Stimulated activated CD4-positive, alpha-beta T cell treated with anti-CD3 and anti-CD28 coated beads, TNF-alpha, amount 100 ng/mL, for 24 hours (primary cell): ENCODE measurements at places on chromosomes 6 and 20.
A peak's percentile ranks its signal among the peaks of the same experiment; 100 is the strongest.

DNA sequence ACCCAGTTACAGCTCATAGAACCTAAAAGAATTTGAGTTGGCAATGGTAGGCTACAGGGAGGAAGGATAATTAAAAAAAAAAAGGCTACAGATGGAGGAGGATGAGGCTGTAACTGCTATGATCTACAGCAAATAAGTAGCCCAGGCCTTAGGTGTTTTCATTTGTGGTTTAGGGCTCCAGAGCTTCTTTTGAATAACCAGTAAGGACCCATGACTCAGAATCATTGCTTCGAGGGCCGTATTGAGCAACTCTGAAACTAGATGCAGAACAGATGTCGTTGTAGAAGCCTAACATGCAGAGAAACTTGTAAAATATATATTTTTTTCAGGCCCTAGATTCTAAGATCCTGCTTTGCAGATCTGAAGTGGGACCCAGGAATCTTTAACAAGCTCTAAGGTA, 19.0 kb upstream of the ASIP start:
- DNase-seq: no peak

DNA sequence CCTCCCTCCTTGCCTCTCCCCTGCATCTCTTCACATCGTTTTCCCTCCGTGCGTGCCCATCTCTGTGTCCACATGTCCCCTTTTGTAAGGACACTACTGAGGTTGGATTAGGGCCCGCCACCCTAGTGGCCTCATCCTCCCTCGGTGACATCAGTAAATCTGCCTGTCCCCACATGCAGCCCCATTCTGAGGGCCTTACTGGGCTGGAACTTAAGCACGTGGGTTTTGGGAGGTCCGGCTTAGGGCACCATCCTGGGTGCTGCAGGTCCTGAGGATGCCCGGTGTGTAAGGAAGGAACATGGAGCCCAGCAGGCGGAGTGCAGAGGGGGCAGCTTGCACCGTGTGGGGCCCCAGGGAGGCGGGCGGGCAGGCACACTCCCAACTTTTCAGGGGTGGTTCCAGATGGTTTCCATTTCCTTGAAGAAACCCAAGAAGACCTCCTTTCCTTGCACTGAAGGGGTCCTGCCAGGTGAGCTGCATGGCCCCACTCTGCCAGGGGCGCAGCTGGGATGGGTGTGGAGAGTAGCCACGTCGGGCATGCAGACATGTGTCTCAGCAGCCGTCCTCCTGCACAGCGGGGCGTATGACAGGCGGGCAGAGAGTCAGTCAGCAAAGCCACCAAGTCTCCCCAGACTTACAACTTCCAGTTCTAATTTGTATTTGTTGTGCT, 329.9 kb downstream of the QKI start:
- DNase-seq: no peak

GRCh38 chr20:53783768-53784167, 190.1 kb upstream of the ZNF217 start:
- no peak for DNase-seq

- no peak for DNase-seq
Measured at GRCh38 chr20:29878281-29878741, 1379.2 kb upstream of the DEFB115 start.

GRCh38 chr6:24882295-24882694, 53.5 kb downstream of the RIPOR2 start:
- no peak for DNase-seq

DNA sequence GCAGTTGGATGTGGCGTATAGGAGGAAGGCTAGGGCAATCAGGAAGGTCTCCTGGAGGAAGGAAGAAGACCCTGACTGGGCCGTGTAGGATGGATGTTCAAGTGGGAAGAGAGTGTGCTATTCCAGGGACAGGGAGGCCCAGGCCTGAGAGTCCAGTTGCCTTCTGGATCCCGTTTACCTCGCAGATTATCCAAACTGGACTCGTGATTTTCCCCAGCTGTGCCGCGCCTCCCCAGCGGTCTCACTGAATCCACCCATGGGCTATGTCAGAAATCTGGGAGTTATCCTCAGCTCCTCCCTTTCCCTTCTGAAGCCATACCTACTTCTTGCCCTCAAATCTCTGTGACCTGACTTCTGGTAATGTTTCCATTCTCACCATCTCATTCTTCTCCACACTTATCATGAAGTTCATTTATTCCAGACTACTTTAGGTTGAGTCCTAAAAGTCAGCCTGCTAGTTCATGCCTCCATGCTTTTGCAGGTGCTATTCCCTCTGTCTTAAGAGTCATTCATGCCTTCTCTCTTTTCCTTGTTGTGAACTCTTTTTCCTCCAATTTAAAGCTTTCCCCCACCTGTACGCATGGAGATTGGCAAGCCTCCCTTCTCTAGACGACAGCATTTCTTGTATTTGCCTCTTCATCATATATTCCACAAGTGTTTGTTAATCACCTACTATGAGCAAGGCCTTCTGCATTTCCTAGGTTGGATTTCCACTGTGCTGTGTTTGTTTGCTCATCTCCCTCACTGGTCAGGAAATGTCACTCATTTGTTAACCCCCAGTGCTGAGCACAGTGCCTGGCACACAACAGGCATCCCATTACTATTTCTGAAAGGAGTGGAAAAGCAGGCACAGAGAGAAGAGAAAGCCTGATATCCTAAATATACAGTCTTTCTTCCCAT, 2.7 kb downstream of the SDCBP2 start:
- DNase-seq: no peak

DNA sequence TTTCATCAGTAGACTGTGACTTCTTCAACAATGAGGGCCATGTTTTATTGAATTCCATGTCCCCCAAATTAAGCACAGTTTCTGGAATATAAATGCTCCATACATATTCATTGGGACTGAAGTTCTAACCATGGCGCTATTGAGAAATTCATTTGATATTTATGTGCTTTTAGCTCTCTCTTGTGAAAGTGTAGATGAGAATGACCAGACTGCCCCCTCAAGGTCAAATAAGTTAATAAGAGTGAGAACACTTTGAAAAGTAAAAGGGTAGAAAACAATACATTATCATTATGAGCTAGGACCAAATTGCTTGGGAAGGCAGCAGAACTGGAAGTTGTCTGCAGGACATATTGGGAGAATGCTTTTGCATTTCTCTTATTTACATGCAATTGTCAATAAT, 597.9 kb downstream of the EPM2A start:
- DNase-seq: no peak

- no peak for DNase-seq
Measured at GRCh38 chr6:34729631-34730470, 27.5 kb upstream of the SNRPC start.

- no peak for DNase-seq
Measured at GRCh38 chr20:31644701-31645100, 7.0 kb downstream of the COX4I2 start.

DNA sequence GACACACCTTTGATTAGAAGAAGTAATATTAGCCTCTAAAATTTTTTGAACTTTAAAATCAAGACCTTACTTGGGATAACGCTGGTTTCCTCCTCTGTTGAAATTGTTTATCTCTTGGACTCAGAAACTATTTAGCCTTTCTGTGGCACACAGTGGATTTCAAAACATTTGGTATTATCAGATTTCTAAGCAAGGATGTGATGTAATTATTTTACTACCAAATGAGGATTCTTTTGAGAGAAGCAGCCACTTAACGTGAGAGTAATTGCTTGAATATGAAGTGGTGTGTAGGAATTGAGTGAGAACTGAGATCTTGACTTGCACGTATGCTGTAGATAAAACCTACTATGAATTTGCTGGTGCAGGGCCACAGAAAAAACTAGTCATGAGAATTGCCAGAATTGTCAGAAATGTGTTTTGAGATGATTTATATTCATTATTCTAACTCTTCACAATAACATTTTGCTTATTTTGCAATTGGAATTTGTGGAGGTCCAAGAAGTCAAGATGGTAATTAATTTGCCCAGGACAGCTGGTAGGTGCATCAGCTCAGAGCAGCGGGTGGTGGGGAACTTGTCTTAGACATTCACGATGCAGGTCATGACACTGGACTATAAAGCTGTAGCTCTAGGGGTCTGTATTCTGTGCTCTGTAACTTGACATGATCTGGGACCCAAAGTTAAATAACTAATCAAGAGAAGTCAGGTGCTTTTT, 53.4 kb downstream of the AKAP12 start:
- DNase-seq: no peak

DNA sequence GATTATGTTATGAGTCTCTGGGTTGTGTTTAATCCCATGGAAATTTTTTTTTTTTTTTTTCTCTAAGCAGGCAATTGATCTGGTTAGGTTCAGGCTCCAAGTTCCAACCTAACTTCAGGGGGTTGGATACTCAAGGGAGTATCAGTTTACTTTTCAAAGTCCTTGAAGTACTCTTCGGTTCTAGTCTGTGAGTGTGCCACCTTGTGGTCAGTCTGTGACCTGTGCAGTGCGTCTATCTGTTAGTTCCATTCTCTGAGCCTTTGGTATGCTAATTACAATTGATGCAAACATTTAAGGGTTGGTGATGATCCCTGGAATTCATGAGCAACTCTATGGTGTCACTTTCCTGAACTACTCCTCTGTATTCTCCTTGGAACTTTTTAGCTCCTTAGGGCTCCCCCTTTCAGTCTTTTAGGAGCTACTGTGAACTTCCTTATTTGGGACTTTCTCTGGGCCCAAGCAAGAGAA, 342.0 kb downstream of the SOX4 start:
- DNase-seq: no peak

GRCh38 chr20:1567392-1568162, 10.1 kb upstream of the SIRPD start:
- DNase-seq: no peak

DNA sequence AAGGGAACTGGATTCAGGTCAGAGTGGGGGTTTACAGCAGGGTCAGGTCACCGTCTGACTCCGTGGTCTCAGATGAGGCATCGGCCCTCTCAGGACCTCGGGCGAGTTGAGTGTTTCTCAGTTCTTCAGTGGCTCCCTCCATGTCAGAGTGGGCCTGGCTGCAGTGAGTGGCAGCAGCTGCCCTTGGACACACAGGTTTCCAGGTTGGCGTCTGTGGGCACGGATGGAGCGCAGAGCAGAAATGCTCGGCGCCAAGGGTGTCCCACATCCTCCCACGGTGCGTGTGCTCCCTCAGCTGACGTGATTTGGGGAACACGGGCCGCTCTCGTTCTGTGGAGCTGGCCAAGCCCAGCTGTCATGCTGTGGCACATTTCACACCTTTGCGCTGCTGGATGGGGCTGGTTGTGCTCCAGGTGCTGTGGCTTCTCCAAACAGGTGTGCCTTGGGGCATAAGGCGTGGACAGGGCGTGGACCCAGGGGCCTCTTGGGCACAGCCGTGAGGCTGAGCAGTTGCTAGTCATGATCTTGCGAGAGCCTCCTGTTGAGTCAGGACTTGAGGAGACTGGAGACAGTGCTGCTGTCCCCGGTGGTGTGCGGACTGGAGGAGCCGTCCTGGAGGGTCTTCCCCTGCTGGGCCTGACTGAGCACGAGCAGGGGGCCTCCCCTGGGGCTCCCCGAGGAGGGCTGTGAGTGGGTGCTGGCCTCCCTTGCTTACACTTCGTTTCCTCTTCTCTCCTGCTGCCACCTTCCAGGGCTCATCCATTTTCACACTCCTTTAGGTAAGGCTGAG, 9.5 kb upstream of the DNAJC5 start:
- no peak for DNase-seq

- no peak for DNase-seq
Measured at GRCh38 chr20:40502576-40502975, 186.5 kb downstream of the MAFB start.

DNA sequence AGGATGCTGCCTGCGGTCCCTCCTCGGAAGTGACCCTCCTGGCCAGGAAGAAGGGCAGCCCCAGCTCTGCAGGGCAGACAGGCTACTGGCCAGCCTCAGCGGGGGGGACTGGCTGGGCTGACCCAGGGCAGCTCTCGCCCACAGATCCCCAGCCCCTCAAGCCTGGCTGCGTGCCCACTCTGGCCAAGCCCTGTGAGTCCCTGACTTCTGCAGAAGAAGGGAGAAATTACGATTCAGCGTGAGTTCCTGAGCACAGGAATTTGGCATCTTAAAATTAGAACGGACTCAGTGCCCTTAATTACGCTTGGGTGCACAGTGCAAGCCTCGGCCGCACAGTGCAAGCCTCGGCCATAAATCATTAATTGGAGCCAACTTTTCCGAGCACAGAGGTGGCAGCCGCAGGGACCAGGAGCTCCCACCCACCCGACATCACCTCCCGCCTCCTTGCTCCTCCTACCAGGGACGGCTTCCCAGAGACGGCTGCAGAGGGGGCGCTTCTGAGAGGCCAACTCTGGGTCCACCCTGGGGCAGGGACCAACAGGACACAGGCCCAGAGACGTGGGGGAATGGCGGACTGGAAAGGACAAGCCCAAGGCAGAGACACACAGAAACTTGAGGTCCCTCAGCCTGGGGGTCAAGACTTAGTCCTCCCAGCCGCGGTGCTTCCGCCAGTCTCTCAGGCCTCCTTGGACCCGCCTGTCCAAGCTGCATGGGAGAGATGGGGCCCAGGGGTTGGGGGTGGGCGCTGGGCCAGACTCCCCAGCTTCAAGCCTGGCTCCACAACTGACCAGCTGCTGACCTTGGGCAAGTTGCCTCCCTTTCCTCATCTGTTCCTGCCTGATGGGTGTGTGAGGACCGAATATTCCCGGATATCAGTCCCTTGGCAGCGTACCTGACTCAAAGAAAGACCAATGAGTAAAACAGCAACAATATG, 165.4 kb downstream of the TAF4 start:
- no peak for DNase-seq

- DNase-seq: peak; percentile 31
Measured at GRCh38 chr6:28673787-28674671, 148.3 kb downstream of the GPX5 start.

DNA sequence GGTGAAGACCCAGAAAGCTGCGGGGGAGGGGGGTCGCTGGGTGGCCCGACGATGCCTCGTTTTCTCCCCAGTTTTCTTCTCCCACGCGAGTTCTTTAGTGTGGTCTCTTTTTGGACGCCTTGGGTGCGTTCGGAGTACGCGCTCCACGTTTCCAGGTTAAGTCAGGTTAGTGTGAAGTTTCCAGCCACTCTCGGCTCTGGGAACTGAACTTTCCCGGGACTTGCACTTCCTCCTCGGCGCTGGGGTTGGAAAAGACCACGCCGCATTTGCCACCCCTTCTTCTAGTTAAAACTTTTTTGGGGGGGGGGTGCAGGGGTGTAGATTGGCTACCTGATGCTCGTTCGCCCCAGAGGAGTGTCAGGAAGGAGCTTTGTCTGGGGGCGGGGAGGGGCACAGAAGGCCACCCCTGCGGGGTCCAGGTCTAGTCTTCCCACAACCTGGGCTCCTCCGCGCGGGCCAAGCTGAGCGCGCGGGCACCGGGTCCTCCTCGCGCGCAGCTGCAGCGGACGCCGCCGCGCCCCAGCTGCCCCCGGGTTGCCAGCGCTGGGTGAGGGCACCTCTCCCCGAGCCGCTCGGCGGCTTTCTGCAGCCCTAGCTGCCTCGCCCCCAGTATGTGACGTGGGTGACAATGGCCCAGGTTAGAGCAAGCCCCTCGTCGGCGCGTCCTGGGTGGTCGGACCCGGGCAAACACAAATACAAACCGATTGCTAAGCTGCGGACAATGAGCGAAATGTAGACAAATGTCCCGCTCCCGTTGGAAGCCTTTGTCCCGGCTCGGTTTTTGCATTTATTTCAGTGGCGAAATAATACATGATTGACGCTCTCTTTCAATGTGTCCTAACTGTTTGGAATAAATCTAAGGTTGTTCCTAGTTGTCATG, 1.7 kb upstream of the NKX2-2 start:
- no peak for DNase-seq
